ENCODE measurements at places on chromosomes 6 and 20. TPM values are rescaled to one million over a fixed set of nuclear protein-coding genes. Genes with fewer than 3 reads are reported as not detected.

The EPPIN gene
- total RNA-seq = not detected

The GATA5 gene
- total RNA-seq = not detected

The ACTL10 gene
- total RNA-seq = 4.2 TPM

The MATN4 gene
- 0.32 TPM for total RNA-seq

The KCNK15 gene
- total RNA-seq = 0.27 TPM

The TP53TG5 gene
- not detected for total RNA-seq

The SLC35D3 gene
- not detected for total RNA-seq

The XKR7 gene
- total RNA-seq = 0.02 TPM

The L3MBTL3 gene
- total RNA-seq = 9.8 TPM

The VNN1 gene
- not detected for total RNA-seq

The SCUBE3 gene
- 0.06 TPM for total RNA-seq

The FOXO3 gene
- 11.4 TPM for total RNA-seq

The LY6G5B gene
- 18.1 TPM for total RNA-seq

The RSPO4 gene
- not detected for total RNA-seq

The FAM217A gene
- not detected for total RNA-seq

The RBBP8NL gene
- not detected for total RNA-seq

The GABRR1 gene
- not detected for total RNA-seq

The TRAPPC3L gene
- not detected for total RNA-seq

The PKIB gene
- total RNA-seq = not detected

The METTL24 gene
- total RNA-seq = not detected

The BEND3 gene
- 9.0 TPM for total RNA-seq

The EMILIN3 gene
- not detected for total RNA-seq

The TREML2 gene
- total RNA-seq = 2.3 TPM

The CFAP206 gene
- not detected for total RNA-seq

The TUBB2A gene
- total RNA-seq = 2.1 TPM

The KCNB1 gene
- not detected for total RNA-seq

The RNF217 gene
- total RNA-seq = 0.04 TPM

The HLA-DRB1 gene
- total RNA-seq = 10.9 TPM

The LST1 gene
- total RNA-seq = 16.3 TPM

The EEF1A2 gene
- not detected for total RNA-seq

The HLA-DRB5 gene
- not detected for total RNA-seq

The LY6G6D gene
- not detected for total RNA-seq

The MAS1 gene
- not detected for total RNA-seq

The HLA-G gene
- 0.59 TPM for total RNA-seq

The HEY2 gene
- total RNA-seq = not detected

The FARS2 gene
- 23.8 TPM for total RNA-seq

The ETV7 gene
- total RNA-seq = 0.38 TPM

The RPP21 gene
- total RNA-seq = 42.3 TPM

The CPXM1 gene
- 1.6 TPM for total RNA-seq

The BMP6 gene
- not detected for total RNA-seq

The ALDH8A1 gene
- 0.91 TPM for total RNA-seq

The LRRC73 gene
- total RNA-seq = 0.17 TPM

The MICB gene
- total RNA-seq = 22.1 TPM

The MACROD2 gene
- total RNA-seq = not detected

The PPIL1 gene
- 60.9 TPM for total RNA-seq

The RAB5IF gene
- 155 TPM for total RNA-seq

The SLC32A1 gene
- total RNA-seq = not detected

The TSPO2 gene
- total RNA-seq = not detected

The FAM83C gene
- total RNA-seq = not detected

The ZC2HC1B gene
- total RNA-seq = not detected

The MMP24OS gene
- 28.4 TPM for total RNA-seq
